Thoracic aorta (tissue), 2 donors: ENCODE measurements at places on chromosomes 11 and 22.

DNA sequence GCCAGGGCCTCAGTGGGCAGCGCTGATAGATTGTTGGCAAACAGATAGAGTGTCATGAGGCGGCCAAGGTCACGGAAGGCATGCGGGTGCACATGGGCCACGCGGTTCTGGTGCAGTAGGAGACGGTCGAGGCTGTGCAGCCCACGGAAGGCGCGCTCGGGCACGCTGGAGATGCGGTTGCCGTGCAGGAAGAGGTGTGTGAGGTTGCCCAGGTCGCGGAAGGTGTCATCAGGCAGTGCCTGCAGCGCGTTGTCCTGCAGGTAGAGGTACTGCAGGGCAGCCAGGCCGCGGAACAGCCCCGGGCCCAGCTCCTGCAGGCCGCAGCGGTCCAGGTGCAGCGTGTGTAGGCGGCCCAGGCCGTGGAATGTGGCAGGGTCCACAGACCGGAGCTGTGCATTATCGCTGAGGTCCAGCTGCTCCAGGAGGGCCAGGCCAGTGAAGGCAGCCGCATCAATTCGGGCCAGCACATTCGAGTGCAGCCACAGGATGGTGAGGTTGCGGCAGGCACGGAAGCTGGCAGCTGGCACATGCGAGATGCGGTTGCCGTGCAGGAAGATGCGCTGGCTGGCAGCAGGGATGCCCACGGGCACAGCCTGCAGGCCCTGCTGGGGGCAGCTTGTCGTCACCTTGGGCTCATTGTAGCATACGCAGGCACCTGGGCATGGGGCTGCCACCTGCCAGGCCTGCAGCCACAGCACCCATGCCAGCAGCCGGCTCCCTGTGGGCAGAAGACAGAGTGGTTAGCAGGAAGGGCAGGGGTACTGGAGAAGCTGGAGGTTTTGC lies 25.5 kb downstream of the RTN4R start:
- no peak overlapping the region for H3K27ac ChIP-seq
- no peaks in the 10 kb centered on the region for H3K27me3 ChIP-seq
- H3K4me1 ChIP-seq = no peaks in the 10 kb centered on the region
- no peaks in the 10 kb centered on the region for H3K36me3 ChIP-seq

- DNase-seq = no peak
- H3K4me1 ChIP-seq = peaks cover 10% of the 10 kb centered on the region
- no peaks in the 10 kb centered on the region for H3K36me3 ChIP-seq
Measured at GRCh38 chr11:92313784-92314183, 89.2 kb downstream of the FAT3 start.

GRCh38 chr11:9615031-9615451 lies 41.6 kb downstream of the WEE1 start:
- H3K36me3 ChIP-seq = no peaks in the 10 kb centered on the region

DNA sequence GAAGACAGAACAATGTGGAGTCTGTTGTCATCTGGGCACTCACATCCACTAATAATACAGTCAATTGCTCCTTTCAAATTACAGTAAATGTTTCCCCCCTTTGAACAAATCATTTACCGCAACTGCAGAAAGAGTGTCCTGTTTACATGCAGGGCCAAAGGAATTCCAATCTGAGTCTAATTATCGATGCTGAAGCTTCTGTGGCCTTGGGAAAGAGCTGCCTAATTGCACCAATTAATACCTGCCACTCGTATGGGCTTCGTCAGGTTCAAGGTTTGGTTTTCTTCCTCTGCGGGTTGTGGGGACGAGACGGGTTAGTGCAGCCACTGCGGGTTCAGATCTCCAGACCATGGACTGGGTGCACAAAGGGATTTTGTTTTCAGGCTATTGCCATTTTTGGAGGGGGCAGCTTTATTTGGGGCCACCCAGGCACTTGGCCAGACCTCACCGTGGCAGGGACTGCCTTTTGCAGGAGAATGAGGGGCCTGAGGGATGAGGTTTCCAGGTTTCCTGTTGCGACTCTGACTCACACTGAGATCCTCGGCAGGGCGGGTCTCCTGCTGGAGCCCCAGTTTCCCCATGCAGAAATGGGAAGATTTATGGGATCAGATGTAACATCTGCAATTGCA lies 147.6 kb downstream of the MIAT start:
- peaks cover 14% of the 10 kb centered on the region for H3K4me1 ChIP-seq
- H3K27ac ChIP-seq = no peak overlapping the region
- no peak for DNase-seq
- H3K4me3 ChIP-seq = no peak overlapping the region
- no peaks in the 10 kb centered on the region for H3K36me3 ChIP-seq

- peaks cover 3% of the 10 kb centered on the region for H3K4me1 ChIP-seq
- H3K4me3 ChIP-seq = no peak overlapping the region
- DNase-seq = no peak
- H3K27ac ChIP-seq = no peak overlapping the region
- no peaks in the 10 kb centered on the region for H3K27me3 ChIP-seq
Measured at GRCh38 chr11:91932151-91932821, 292.3 kb upstream of the FAT3 start.

GRCh38 chr22:49660321-49660720 lies 167.4 kb downstream of the BRD1 start:
- no peak for DNase-seq
- no peak overlapping the region for H3K27ac ChIP-seq
- no peaks in the 10 kb centered on the region for H3K27me3 ChIP-seq
- H3K4me3 ChIP-seq = no peak overlapping the region
- H3K4me1 ChIP-seq = no peaks in the 10 kb centered on the region
- no peaks in the 10 kb centered on the region for H3K36me3 ChIP-seq

- DNase-seq = no peak
- no peaks in the 10 kb centered on the region for H3K36me3 ChIP-seq
- H3K27me3 ChIP-seq = no peaks in the 10 kb centered on the region
Measured at GRCh38 chr11:3225159-3225758, 6.6 kb upstream of the MRGPRG start.

- no peak for DNase-seq
- H3K27me3 ChIP-seq = no peaks in the 10 kb centered on the region
- peaks cover 7% of the 10 kb centered on the region for H3K4me1 ChIP-seq
- H3K4me3 ChIP-seq = no peak overlapping the region
- no peak overlapping the region for H3K27ac ChIP-seq
Measured at GRCh38 chr11:128610721-128611617, 23.6 kb upstream of the ETS1 start.

DNA sequence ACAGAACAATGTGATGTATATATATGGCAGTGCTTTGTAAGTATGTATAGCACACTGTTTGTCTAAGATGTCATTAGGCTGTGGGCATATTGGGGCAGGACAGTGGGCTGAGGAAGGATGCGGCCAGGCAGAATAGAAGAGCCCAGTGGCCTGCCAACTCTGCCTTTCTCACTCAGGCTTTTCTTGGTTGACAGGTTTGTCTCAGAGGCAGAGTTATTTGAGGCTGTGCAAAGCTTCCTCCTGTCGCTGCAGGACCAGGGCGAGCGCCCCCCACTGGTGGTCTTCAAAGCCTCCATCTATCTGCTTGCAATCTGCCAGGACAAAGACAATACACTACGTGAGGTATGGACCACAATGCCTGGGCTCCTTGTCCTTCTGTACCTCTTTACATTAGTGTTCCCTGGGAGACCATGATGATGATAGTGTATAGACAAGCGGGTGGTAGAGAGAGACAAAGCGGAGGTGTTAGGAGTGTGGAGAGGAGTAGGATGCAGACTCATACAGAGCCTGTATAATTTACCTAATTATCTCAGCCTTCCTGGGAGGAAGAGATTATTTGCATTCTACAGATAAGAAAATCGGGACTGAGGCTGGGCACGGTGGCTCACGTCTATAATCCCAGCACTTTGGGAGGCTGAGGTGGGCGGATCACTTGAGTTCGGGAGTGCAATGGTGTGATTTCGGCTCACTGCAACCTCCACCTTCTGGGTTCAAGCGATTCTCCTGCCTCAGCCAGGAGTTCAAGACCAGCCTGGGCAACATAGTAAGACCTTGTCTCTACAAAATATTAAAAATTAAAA lies 37.3 kb upstream of the CCDC134 start:
- H3K4me1 ChIP-seq = no peaks in the 10 kb centered on the region
- no peak for DNase-seq
- no peaks in the 10 kb centered on the region for H3K36me3 ChIP-seq

DNA sequence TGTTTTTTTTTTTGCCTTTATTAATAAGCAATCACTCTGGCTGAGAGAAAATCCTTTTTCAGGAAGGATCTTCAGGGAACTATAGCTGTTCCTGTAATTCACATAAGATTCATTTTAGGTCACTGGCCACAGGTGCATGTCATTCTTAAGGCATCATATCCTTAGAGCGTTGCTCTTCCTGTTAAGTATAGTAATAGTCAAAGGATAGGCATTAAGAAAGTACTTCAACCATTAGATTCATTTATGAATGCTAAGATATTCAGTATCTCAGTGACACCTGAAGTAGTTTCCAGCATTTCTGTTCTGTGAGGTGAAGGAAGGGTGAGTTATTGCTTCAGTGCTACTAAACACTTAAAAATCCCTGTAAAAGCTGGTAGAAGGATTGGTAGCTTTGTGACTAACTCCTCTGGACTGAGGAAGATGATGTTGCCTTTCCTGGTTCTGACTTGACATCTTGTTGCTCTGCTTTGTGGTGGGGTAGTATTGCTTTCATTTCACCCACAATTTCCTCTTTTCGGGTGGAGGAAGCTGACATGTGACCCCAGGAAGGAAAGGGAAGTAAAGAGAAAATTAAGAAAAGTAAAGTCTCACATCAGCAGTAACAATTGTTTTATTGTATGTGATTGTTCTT lies 34.7 kb downstream of the RNF169 start:
- H3K27ac ChIP-seq = no peak overlapping the region
- H3K36me3 ChIP-seq = no peaks in the 10 kb centered on the region
- peaks cover 28% of the 10 kb centered on the region for H3K4me1 ChIP-seq
- no peaks in the 10 kb centered on the region for H3K27me3 ChIP-seq
- DNase-seq = no peak
- no peak overlapping the region for H3K4me3 ChIP-seq

GRCh38 chr11:95977534-95978174 lies 53.7 kb upstream of the MTMR2 start:
- no peak overlapping the region for H3K27ac ChIP-seq
- H3K4me1 ChIP-seq = no peaks in the 10 kb centered on the region
- H3K27me3 ChIP-seq = no peaks in the 10 kb centered on the region
- H3K4me3 ChIP-seq = no peak overlapping the region
- DNase-seq = no peak
- H3K36me3 ChIP-seq = peaks cover 15% of the 10 kb centered on the region

DNA sequence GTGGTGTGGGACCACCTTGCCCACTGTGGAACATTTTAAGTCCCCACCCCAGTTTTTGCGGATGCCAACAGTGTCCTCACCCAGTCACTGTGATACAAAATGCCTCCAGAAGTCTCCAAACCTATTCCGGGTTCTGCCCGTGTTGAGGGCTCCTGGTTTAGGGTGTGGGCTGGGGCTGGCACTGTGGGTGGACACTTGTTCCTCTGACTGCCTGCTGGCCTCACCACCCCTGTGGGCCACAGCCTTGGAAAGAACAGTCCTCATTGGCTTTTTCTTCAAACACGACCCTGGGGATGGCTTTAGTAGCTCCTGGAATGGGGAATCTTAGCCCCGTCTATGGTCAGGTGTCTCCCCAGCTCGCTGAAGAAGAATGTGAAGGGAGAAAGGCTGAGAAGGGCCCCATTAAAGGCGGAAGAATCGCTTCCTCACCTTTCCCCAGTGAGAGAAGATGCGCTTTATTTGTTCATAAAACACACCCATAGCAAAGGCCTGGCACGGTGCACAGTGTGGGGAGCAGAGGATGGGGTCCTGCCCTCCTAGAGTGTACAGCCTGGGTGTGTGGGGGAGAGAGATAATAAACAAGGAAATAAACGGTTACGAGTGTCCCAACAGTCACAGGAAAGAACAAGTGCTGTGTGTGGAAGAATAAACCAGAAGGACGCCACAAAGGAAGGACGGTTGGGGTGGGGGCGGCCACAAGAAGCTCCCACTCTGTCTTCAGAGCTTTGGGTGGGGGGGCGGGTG lies 91.6 kb upstream of the SLC22A12 start:
- DNase-seq = no peak
- no peaks in the 10 kb centered on the region for H3K4me1 ChIP-seq
- no peaks in the 10 kb centered on the region for H3K27me3 ChIP-seq
- no peaks in the 10 kb centered on the region for H3K36me3 ChIP-seq
- no peak overlapping the region for H3K4me3 ChIP-seq

DNA sequence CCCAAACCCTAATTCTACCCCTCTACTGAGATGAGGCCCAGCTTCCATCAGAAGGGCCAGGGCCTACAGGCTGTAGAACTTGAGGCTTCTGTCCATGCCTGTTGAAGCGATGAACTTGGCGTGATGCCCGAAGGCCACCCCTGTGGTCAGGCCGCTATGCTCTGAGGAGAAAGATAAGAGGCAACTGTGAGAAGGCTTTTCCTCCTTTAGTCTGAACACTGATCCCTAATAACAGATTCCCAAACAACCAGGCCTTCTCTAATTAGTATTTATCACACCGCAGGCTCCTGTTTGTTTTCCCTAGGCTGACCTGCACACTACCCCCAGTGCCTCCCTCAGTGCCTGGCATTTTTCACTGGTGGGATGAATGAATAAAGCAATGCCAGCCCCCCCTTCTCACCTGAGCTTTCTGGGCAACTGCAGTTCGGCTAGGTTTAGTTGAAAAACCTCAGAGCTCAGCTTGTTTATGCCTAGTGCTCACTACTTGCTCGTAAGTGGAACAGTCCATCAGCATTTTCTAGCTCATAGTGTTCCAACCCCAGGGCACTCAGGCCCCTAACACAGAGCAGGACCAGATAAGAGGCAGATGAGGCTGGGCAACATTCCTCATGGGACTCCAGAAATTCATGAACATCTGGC lies 15.2 kb downstream of the PRPF19 start:
- no peak for DNase-seq
- peaks cover 11% of the 10 kb centered on the region for H3K36me3 ChIP-seq
- H3K4me3 ChIP-seq = no peak overlapping the region
- no peaks in the 10 kb centered on the region for H3K4me1 ChIP-seq

GRCh38 chr11:555780-556661 lies 4.5 kb downstream of the LMNTD2 start:
- H3K27me3 ChIP-seq = peaks cover 4% of the 10 kb centered on the region
- H3K27ac ChIP-seq = no peak overlapping the region
- peaks cover 23% of the 10 kb centered on the region for H3K4me1 ChIP-seq
- H3K4me3 ChIP-seq = peak overlapping the region; percentile 60

- no peaks in the 10 kb centered on the region for H3K27me3 ChIP-seq
- DNase-seq = no peak
- no peak overlapping the region for H3K27ac ChIP-seq
Measured at GRCh38 chr11:77064648-77065217, 2.0 kb upstream of the CAPN5 start.

DNA sequence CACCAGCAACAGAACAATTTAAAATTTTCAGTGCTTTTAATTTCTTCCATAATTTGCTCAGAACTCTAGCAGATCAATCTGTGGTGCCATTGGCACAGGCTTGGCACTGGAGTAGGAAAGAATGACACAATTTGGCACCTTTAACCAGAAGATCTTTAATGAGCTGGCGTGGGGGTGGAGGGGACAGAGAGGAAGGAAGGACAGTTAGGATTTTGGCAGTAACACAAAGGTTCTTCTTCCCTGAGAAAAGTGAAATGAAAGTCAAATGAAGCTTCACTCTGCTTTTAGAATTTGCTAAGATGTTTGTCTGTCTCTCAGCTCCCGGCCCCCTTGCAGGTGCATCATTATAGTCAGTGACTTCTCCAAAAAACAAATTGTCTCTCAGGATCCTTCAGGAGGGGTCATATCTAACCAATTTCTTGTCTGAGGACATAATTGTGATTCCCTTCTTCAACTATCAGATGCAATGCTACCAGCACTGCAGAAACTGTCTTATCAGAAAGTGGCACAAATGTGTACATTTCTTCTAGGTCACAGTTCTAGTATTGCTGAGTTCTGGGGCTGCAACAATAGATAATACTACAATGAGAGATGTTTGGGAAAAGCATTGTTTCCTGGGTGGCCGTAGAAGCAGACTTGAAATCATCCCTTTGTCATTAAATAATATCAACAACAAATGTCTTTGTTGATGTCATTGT lies 66.8 kb downstream of the CSTPP1 start:
- no peaks in the 10 kb centered on the region for H3K36me3 ChIP-seq
- H3K27me3 ChIP-seq = no peaks in the 10 kb centered on the region
- H3K27ac ChIP-seq = no peak overlapping the region
- no peak overlapping the region for H3K4me3 ChIP-seq
- no peak for DNase-seq
